Activated CD4-positive, alpha-beta T cell treated with anti-CD3 and anti-CD28 coated beads for 1 hour (primary cell): ENCODE measurements at places on chromosomes 2 and 18.

DNA sequence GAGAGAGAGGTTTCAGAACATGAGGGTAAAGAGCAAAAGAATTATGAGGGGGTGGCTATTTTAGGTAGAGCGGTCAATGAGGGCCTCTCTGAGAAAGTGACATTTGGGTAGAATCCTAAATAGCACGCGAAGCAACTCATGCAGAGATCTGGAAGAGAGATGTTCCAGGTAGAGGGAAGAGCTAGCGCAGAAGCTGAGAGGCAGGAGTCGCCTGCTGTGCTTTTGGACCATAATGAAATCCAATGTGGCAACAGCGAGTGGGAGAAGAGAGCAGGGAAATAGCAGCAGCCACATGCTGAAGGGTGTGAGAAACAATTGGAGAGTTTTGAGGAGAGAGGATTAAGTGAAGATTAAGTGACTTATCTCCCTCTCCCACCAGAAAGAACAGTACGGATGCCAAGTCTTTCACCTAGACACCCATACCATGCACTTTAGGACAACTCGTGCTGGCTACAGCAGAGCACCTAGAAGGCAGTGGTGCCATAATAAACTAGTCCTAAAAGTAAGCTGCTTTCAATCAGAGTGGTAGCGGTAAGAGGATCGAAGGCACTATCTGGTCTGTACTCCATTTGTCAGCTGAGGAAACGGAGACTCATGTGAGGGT lies 129.7 kb downstream of the LRP2 start:
- no peak for DNase-seq

- DNase-seq, result no peak
Observed at GRCh38 chr2:161139098-161139987, 20.9 kb upstream of the TANK start.

- DNase-seq, result no peak
Observed at GRCh38 chr2:201472411-201472810, 20.9 kb downstream of the STRADB start.

- DNase-seq, result no peak
Observed at GRCh38 chr2:16139663-16140615, 199.6 kb downstream of the MYCN start.

DNA sequence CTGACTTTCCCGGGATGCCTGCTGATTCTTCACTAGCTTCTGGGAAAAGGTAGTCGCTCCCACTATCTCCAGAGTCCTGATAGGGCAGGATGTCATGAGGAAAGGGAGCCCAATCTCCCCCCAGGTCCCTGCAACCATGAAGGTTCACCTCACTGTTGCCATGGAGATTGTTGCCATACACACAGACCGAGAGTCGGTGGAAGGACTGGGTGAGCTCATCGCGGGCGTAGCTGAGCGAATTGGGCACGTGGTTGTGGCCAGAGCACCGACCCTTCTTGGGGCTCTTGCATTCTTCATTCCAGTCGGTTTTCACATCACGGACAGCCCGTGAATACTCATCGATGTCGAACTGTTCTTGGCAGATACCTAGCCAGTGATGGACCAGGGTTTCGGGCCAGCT lies 97.4 kb downstream of the MEP1B start:
- DNase-seq, result no peak

DNA sequence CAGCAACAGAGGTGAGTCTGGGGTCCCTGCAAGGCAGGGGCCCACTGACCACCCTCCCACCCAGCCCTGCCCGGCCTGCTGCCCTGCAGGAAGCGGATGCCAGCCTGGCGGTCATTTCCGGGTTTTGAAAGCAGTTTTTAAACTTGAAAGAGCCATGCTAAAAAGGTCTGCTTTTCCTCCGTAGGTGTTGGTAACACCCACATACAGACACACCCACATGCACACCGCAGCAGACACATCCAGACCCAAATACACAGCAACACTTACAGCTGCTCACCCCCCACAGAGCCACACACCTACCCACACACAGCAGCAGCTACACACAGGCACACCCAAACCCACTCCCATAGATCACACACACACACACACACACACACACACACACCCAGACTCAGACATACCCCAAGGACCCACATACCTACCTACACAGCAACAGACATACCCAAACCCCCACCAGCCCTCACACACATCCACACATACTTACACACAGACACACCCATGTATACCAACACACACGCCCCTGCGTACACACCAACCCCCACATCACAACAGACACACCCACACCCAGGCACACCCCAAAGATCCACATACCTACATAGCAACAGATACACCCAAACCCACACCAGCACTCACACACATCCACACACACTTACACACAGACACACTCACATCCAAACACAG lies 7.6 kb downstream of the ZFP36L2 start:
- peak; percentile 62 for DNase-seq

GRCh38 chr2:39080152-39080551 lies 40.7 kb downstream of the SOS1 start:
- no peak for DNase-seq

GRCh38 chr18:32152705-32153448 lies 37.0 kb upstream of the MEP1B start:
- no peak for DNase-seq

- no peak for DNase-seq
Observed at GRCh38 chr2:105537466-105537865, 138.6 kb upstream of the FHL2 start.

GRCh38 chr18:21484851-21485636 lies 115.5 kb downstream of the ESCO1 start:
- DNase-seq, result no peak

- no peak for DNase-seq
Observed at GRCh38 chr2:151024696-151025251, 236.9 kb downstream of the RBM43 start.

DNA sequence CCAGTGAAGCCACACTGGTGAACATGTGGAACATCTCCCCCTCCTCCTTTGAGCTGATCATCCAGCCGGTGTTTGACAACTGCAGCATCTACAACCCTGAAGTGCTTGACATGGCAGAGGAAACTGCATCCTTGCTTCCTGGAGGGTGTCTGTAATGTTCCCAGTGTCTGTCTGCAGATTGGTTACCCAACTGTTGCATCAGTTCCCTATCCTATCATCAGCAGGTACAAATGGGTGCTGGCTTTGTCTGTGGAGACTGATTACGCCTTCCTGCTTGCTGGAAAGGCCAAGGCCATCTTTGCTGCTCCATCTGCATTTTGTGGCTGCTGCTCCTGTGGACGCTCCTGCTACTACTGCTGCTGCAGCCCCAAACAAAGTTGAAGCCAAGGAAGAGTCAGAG lies 83.5 kb downstream of the SKA1 start:
- DNase-seq, result no peak

GRCh38 chr18:62796216-62796621 lies 80.9 kb downstream of the PHLPP1 start:
- DNase-seq, result no peak

- no peak for DNase-seq
Observed at GRCh38 chr2:191165176-191165643, 14.4 kb upstream of the STAT4 start.

DNA sequence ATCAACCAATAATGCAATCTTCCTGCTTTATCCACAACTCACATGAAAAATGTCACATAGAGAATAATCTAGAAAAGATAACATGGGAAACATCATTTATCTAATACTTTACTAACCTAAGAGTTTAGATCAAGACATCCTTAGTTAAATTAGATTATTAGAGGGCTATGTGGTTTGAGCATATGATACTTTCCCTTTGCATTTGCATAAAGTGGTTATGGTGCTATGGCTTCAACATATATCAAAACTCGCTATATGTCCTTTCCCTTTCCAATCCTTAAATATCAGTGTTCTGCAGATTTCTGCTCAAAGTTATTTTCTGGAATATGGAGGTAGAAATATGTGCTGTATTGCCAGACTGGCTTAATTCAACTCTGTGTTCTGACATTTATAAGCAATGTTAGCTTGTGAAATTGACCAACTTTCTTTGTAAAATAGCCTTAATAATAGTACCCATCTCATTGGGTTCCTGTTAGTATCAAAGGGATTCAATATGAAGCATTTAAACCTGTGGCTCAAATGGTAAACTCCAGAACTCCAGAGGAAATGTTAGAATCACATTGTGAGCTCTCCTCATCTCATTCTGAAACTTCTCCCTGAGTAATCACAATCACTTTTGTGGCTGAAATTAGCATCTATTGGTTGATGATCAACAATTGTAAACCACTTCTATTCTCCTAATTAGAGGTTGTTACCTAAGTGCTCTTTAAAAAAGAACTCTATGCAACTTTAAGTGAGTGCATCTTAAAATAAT lies 1089.9 kb upstream of the SLC39A10 start:
- DNase-seq, result no peak

DNA sequence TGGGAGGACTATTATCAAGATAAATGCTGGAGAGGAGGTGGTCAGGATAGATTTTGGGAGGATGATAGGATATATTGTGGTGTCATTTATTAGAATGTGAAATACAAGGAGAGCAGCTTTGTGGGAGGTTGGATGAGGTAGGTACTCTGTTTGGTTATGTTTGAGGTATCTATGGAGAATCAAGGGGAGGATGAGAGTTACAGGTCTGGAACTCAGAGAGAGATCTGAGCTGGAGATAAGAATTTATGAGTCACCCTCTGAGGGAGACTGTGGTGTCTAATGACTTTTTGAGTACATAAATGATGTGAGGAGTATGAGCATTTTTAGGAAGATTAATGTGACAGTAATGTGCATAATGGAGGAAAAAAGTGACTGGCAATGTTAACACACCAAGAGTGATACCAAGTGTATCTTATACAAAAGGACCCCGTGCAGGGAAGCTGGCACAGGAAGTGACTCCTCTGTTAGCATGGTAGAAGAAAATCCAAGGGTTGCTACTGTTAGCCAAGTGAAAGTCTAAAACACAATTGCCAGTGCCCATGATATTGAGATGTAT lies 48.2 kb downstream of the CRIM1 start:
- no peak for DNase-seq

DNA sequence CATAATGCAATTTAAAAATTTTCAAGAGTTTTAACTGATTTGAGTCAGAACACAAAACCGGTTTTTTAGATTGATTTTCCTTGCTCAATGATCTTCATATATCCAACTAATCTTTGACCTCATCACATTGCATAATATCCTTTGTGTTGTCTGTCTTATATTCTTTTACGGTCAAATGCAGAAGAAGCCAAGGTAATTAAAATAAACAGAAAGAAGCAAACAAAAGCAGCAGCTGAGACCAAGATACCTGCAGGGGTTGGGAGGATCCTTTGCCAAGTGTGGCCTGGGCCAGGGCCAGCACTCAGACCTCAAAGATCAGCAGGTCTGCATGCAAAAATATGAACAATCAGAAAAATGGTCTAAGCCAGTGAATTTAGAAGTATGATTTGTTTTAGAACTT lies 428.9 kb upstream of the NETO1 start:
- no peak for DNase-seq

GRCh38 chr2:200099256-200099655 lies 143.9 kb downstream of the MAIP1 start:
- DNase-seq, result no peak

DNA sequence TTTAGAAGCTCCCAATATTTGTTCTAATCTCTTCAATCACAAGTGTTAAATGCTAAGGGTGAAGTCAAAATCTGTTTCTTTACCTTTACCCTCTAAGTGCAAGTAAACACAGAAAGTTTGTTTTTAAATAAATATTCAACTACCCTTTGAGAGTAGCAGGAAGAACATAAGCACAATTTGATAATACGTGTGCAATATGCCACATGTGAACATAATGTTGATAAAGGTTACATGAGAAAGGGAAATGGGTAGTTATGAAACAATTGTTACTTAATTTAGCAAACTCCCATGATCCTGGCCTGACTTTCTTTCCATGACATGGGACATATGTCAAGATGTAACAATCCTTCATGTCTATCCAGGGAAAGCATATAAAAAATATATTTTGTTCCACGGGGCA lies 7.1 kb downstream of the SPRED2 start:
- no peak for DNase-seq

DNA sequence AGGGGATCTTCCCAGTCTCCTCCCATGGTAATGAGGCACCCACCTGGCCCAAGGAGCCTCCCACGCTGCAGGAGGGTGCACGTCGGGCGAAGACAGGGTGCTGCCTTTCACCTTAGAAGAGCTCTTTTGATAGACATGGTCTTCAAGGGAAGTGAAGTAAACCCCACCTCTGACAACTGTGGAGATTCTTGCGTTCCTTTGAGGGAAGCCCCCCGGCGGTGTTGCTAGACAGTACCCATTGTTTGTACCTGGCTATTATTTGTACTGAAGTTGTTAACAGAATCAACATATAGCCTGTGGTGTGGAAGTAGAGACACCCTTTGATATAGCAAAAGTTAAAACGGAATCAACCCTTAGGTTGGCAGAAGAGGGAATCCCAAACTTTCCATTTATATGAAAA lies 648.0 kb downstream of the GALR1 start:
- DNase-seq, result no peak

- DNase-seq, result no peak
Observed at GRCh38 chr2:118055512-118056164, 32.6 kb upstream of the INSIG2 start.
